Hippocampal formation (tissue), 2 donors: ENCODE measurements at places on chromosomes 5 and 9.

- no peak for DNase-seq
Observed at GRCh38 chr5:67620424-67621397, 424.1 kb upstream of the CD180 start.

DNA sequence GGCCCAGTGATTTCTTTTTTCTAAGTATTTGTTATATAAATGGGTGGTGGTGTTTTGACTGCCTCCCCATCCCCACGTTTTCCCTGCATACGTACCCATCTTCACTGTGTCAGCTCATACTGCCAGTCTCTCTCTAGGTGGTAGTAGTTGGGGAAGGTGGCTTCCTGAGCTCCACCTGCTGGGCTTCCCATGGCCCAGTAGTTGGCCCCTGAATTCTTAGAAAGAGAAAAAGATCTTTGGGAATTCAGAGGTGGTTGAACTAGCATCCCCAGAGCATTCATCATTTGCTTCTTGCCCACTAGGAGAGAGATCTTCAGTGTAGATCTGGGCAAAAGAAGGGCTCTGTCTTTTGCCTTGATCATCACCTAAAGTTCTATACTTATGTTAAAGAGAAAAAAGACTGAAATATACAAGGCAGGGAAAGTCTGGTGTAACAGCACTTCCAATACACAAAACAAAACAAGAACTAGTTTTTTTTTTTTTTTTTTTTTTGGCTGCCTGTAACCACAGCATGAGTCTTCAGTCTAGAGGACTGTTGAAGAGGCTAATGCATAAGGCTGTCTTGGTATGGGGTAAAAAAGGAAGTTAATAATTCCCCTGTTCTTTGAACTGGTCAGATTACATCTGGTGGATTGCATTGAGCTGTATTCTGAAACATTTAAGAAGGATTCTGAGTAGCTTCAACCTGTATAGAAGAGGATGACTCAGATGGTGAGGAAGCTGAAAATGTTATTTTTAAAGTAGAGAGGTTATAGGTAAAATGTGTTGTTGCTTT lies 128.7 kb downstream of the ATG10 start:
- DNase-seq, result no peak

DNA sequence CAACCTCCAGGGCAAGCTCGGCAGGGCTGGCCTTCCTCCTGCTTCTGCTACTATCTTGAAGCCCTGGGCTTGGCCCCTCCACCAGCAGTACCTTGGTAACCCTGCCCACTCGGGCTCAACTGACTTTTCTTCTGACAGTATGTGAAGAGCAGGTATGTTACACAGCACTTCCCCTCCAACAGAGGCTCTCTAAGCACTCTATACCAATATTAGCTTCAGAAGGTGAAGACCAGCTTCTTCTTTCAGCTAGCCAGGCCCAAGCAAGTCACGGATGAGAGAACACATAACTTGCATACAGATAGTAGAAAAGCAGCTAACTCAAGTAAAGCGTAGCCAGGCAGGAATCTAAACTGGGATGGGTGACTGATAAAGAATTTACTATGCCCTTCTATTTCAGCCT lies 64.3 kb downstream of the FEM1C start:
- DNase-seq, result no peak

- no peak for DNase-seq
Observed at GRCh38 chr5:150860246-150860821, 14.0 kb downstream of the IRGM start.

DNA sequence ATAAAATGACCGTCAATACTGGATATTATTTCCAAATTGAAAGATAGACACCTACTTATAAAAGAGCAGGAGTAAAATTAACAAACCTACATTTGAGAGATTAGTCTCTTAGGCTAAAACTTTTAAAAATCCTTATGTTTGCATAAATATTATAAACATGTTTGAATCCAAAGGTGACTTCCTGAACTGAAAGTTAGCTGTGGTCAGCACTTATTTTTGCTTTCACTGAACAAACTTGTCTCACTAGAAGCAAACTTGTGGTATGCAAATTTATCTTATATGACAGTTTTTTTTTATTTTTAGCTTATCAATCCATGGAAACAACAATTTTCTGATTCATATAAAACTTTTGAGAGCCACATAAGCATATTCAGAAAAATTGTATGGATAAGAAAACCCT lies 502.6 kb upstream of the COX7C start:
- no peak for DNase-seq

GRCh38 chr9:114070188-114071103 lies 7.7 kb downstream of the AMBP start:
- DNase-seq, result no peak

DNA sequence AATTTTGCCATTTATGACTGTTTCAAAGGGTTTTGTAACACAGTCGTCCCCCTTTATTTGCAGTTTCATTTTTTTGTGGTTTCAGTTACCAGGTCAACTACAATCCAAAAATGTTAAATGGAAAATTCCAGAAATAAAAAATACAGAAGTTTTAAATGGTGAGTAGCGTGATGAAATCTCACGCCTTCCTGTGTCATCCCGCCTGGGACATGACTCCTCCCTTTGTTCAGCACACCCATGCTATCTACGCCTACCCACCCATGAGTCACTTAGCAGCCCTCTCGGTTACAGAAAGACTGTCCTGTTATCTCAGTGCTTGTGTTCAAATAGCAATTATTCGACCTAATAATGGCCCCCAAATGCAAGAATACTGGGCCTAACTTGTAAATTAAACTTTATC lies 765.3 kb upstream of the ADAMTS16 start:
- DNase-seq, result no peak
